Occipital lobe (tissue), 3 donors: ENCODE measurements at places on chromosomes 7 and 10. TPM values are rescaled to one million over a fixed set of nuclear protein-coding genes. Genes with fewer than 3 reads are reported as not detected.

- no peak for DNase-seq
Observed at GRCh38 chr7:155198901-155199845, 98.5 kb upstream of the INSIG1 start.

GRCh38 chr10:88996927-88997326 lies 6.3 kb downstream of the FAS start:
- no peak for DNase-seq

GRCh38 chr7:112509402-112509801 lies 28.6 kb downstream of the LSMEM1 start:
- DNase-seq, result no peak

DNA sequence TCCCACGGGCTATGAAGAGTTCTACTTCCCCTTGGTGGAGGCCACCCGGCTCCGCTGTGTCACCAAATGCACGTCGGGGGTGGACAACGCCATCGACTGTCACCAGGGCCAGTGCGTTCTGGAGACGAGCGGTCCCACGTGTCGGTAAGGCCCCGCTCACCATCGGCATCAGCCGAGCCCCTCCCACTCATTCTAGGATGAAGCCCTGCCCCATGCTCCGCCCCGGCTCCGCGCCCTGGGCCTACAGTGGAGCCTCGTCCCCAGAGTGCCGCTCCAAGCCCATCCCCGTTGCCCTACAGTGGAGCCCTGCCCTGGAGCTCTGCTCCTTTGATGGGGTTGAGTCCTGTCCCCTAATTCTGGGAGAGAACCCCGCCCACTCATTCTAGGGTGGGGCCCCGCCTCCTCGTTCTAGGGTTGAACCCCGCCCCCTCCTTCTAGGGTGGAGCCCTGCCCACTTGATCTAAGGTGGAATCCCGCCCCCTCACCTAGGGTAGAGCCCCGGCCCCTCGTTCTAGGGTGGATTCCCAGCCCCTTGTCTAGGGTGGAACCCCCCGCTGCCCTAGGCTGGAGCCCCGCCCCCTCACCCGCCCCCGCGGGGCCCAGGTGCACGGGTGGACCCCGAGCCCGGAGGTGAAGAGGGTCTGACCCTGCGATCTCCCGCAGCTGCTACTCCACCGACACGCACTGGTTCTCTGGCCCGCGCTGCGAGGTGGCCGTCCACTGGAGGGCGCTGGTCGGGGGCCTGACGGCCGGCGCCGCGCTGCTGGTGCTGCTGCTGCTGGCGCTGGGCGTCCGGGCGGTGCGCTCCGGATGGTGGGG lies 3.4 kb upstream of the MUC12 start:
- no peak for DNase-seq

DNA sequence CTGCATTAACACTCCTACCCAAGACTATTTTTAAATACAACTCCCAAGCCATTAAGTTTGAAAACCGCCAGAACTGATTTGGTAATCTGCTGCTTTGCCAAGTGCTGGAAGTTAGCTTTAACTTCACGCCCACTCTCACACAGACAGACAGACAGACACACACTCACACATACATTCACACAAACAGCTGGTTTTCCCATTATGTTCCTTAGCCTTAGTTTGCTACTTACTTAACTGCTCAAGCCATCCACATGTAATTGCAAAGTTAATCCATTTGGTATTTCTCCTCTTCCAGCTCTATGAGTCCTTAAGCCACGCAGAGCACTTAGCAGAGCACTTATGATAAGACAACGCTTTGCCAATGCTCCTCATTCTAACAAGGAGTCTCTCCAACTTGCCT lies 8.3 kb downstream of the COBL start:
- DNase-seq, result no peak

DNA sequence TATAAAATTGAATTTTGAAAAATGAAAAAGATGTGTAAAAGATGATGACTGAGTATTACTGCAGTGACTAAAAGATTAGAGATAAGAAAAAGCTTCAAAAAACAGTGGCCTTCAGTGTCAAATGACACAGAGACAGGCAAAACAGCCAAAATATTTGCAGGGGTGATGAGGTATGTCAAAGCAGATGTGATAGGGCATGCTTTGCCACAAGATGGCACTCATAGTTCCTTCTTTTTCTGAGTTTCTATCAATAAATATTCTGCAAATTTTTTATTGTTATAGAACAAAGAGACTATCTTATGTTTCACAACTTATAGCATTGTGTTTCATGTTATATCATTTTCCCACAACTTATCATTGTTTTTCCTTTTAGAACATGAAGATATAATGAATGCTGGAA lies 344.1 kb upstream of the HPS1 start:
- DNase-seq, result no peak

The CHAT gene
- total RNA-seq, result 0.62 TPM

GRCh38 chr10:113471241-113471996 lies 81.4 kb upstream of the HABP2 start:
- no peak for DNase-seq

GRCh38 chr7:78528964-78529363 lies 730.4 kb downstream of the PHTF2 start:
- no peak for DNase-seq

The DDIT4 gene
- 30.6 TPM for total RNA-seq

GRCh38 chr10:6364893-6365292 lies 162.2 kb downstream of the PFKFB3 start:
- DNase-seq, result no peak

DNA sequence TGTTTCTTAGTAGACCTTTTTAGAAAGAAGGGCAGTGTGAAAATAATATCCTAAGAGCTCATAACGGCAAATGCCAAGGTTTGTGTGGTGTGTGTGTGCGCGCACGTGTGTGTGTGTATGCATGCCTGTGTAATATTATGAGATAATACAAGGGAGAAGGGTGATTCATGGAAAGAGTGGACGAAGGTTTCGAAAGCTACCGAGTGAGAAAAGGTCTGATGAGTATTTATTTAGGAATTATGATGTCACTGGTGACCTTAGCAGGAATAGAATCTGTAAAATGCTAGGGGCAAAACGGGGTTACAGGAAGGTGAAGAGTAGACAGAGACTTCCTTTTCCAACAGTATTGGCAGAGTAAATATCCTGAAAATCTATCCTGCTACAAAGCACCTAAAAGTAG lies 107.3 kb downstream of the AHR start:
- DNase-seq, result no peak

- DNase-seq, result no peak
Observed at GRCh38 chr7:40944981-40945585, 757.8 kb downstream of the INHBA start.

DNA sequence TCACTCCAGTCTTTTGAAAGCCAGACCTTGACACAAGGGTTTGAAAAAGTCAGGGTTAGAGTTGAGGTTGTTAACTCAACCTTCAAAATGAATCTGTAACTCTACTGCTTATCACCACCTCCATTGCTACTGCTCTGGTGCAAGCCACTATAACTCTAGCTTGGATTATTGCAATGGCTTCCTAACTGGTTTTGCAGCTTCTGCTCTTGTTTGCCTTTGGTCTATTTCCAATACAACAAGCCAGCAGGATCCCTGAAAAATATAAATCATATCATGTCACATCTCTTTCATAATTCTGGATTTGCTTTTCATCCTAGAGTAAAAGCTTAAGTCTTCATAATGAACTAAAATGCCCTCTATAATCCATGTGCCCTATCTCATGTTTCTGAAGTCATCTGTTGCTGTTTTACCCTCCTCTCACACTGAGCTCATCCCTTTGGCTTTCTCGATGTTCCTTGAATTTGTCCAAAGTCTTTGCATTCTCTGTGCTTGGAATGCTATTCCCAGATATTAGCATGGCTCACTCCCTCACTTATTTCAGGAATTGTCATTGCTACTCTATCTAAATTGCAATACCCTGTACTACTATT lies 10.9 kb downstream of the TAS2R60 start:
- no peak for DNase-seq

The IFIT2 gene
- total RNA-seq, result 5.0 TPM

The ARMC3 gene
- 5.1 TPM for total RNA-seq

- no peak for DNase-seq
Observed at GRCh38 chr7:111827863-111828504, 265.7 kb upstream of the IMMP2L start.

The BHLHA15 gene
- 10.0 TPM for total RNA-seq

The MEST gene
- total RNA-seq, result 85.8 TPM

DNA sequence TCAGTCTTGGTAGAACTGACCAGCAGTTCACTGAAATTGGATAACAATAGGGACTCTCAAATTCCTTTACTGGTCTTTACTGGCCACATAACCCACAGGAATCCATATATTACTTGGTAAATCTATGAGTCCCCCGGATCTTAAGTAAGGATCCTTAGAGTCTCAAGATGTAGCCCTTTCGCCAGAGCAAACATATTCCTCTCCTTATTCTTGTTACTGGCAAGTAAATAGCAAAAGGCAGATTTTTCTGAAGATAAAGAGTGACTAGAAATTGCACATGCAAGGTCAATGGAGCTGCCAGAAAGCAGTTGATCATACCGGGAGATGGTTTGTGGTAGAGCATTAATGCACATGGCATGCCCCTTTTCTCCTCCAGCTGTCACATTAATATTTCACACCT lies 283.0 kb downstream of the HDAC9 start:
- no peak for DNase-seq

DNA sequence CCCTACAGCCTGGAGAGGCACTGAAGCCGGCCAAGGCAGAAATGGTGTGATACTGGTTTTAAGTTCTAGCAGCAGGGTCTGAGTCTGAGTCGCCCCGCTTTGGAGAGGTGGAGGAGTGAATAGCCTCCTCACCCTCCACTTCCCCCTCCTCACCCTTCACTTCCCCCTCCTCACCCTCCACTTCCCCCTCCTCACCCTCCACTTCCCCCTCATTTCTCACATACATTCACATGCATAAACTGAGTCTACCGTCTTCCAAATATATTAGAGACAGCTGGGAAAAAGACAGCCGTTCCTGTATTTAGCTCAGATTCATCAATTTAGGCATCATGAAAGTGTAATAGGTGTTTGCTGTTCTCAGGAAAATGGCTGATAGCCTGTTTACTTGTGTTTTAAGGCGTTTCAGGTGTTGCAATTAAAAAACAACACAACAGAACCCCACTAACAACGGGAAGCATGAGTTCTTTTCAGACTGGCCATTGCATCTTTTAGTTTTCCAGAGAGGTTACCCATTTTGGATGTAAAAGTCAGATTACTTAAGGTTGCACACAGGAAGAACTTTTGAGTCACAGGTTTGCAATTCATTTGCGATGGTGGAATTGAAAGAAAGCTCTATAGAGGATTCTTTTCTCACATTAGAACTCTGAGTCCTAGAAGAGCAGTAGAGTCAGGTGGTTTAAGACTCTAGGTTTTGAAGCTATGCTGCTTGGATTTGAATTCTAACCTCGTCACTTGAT lies 861 bp downstream of the NRBF2 start:
- DNase-seq, result no peak

DNA sequence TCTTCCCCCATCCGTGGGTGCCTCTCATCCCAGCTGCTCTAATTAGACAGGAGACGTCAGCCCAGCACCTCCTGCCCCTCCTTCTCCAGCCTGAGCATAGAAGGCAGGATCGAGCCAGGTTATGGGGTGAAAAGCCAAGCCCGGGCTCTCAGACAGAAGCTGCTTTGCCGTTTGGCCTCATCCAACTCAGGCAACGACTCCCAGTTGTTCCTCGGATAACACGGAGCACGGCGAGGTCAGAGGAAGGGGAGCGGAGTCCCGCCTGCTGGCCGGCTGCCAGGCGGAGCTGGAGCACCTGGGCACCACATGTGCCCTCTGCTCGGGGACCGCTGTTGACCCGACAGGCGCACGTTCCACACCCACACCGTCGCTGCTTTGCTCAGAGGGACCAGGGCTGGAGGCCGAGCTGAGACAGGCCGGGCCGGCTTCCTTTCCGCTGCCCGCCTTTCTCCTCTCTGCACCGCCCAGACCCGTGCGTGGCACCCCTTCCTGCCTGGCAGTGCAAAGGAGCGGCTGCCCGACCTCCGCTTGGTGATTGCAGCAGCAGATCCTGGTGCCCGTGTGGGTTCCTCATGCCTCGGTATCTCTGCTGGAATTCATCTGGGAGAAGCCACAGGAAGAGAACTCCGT lies 21.6 kb upstream of the UNCX start:
- DNase-seq, result no peak

The ZNF25 gene
- total RNA-seq, result 66.8 TPM

The CALCR gene
- not detected for total RNA-seq

The GHRHR gene
- not detected for total RNA-seq

DNA sequence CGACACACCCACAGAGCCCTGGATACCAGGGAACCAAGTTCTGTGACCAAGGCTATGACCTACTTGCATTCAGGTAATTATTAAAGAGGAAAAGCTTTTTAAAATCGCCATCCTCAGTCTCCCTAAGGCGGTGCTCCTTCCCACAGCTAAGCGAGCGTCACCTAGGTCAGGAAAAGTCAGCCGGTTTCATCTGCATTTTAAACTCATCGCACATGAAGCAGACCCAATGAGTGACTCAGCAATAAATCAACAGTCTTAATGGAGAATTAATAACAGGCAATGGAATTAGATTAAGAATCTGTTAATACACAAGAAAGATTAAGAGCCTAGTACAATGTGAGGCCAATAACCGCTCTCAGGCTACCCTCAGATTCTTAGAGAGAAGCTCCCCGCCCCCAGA lies 59.2 kb downstream of the HSPA12A start:
- no peak for DNase-seq

The CYP3A7 gene
- total RNA-seq, result not detected

GRCh38 chr7:29170781-29171180 lies 23.8 kb upstream of the CHN2 start:
- no peak for DNase-seq

The PNLIPRP3 gene
- total RNA-seq, result not detected

GRCh38 chr10:129845111-129845753 lies 118.8 kb downstream of the EBF3 start:
- DNase-seq, result no peak

- no peak for DNase-seq
Observed at GRCh38 chr10:98950106-98950505, 285.5 kb downstream of the HPSE2 start.

DNA sequence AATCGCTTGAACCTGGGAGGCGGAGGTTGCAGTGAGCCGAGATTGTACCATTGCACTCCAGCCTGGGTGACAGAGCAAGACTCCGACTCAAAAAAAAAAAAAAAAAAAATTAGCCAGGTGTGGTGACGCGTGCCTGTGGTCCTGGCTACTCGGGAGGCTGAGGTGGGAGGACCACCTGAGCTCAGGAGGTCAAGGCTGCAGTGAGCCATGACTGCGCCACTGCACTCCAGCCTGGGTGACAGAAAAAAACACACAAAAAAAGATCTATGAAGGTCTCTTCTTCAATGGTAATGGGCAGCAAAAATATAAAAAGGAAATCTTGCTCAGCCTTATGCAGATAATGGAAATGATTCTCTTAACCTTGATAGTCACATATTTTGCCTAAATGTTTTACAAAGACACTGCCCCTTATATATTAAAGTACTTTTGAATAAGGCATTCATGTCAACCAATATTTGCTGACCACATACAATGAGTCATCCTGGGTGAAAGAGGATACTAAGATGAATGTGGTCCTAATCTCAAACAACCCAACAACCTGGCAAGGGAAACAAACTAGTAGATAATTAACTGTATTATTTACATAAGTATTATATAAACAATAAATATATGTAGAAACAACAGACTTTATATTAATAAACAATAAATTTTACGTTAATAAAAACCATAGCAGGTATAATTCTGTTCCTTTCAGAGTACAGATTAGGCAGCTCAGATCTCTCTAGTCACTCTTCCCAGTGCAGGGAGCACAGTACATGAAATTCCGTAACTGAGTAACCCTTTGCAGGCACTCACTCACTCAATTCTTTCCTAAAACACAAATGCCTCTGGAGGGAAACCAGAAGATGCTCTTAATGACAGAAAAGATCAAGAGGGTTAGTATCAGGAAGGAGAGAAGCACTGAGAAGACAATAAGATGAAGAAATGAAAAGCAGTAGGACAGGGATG lies 8.1 kb downstream of the TOMM7 start:
- DNase-seq, result no peak

The APBB1IP gene
- 0.94 TPM for total RNA-seq

The CFAP58 gene
- 0.62 TPM for total RNA-seq
